NT2/D1 (cell line): ENCODE measurements at places on chromosomes 1 and 21.

DNA sequence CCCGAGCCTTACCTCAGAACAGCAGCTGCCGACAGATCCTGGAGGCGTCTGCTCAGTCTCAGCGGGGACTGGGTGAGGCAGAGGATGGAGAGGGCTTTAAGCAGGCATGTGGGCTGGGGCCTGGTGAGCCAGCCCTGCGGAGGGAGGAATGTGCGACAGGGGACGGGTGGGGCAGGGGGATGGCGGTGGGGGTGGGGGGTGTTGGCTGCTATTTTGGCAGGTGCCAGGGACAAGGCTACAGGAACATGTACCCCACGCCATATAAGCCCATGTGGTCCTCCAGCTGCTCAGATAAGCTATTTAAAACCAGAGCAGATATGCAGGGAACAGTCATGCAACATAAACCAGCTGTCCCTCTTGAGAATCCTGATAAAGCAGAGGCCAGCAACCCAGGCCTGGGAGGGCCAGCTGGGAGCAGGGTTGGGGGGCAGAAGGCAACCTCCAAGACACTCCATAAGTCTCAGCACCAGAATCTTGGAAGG is at the start of gene TNNT2:
Gene TNNT2, minus strand, starts transcription at position 70 of the 482 bp plus-strand sequence. CDS start 4,426 bp downstream, outside the sequence.
- DNase-seq: no peak

GRCh38 chr21:44800103-44800502 is 1.5 kb downstream of the UBE2G2 start:
- DNase-seq: no peak

- no peak for DNase-seq
Measured at GRCh38 chr1:7278045-7278444, 492.8 kb downstream of the CAMTA1 start.

DNA sequence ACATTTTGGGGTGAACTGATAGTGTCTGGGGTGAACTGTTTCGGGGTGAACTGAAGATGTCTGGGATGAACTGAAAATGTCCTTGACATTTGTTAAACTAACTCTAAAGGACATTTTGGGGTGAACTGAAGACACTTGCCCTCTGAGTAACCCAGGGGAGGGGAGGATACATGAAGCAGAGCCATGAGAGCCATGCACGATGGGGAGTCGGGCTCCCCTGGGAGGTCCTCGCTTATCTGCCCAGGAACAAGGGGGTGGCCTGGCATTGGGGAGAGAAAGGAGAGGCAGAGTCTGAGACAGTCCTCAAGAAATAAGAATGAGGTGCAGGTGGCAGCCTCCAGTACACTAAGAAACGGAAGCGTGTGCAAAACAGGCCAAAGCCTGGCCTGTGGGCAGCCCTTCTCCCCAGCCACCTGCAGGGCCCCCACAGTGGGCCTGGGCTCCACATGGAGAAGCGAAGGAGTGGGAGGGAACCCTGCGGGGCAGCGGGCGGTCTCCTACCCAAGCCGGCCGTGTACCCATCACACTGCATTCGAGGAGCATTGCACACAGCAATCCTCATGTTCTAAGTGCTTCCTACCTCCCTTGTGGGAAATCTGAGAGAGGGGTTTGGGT is 24.2 kb downstream of the RSPH1 start:
- DNase-seq: no peak

DNA sequence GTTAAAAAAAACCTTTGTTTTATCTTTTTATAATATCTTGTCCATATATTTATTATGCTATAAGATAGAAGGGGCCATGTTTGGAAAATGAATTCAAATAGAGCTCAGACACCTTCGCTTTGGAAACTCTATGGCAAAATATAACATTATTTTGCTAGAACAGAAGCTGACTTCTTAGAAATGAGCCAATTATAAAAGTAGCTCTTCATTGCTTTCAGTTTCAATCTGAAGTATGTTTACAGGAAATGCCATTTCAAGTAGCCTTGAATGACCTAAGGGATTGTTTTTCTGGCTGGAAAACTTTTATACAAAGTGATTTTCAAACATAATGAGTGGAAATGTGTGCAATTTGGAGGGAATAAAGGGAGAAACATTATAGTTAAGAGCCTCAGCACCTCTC is 37.8 kb upstream of the GBP5 start:
- DNase-seq: no peak

- DNase-seq: no peak
Measured at GRCh38 chr1:54987919-54988705, 7.7 kb downstream of the TMEM61 start.

- no peak for DNase-seq
Measured at GRCh38 chr1:37945743-37946702, 830 bp downstream of the INPP5B start.

GRCh38 chr1:77832901-77833300 is 53.5 kb downstream of the MIGA1 start:
- DNase-seq: no peak

- DNase-seq: no peak
Measured at GRCh38 chr21:37356706-37357105, 9.9 kb upstream of the DYRK1A start.

DNA sequence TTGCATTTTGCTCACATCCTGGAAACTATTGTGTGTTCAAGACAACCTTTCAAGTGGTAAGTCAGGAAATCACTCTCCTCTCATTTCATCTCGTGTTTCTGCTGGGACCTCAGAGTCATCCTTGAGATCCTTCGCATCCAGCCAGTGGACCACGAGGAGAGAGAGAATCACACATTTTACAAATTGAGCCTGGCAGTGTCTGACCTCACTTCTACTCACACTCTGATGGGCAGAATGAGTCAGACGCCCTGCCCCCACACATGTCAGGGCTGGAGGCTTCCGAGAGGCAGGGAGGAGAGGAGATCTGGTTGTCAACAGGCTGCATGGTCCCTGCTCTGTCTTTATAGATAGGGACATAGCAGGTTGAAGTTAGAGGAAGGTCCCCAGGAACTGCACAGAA is 509.7 kb downstream of the AJAP1 start:
- DNase-seq: no peak

GRCh38 chr1:9406111-9406510 is 113.4 kb downstream of the SPSB1 start:
- no peak for DNase-seq

DNA sequence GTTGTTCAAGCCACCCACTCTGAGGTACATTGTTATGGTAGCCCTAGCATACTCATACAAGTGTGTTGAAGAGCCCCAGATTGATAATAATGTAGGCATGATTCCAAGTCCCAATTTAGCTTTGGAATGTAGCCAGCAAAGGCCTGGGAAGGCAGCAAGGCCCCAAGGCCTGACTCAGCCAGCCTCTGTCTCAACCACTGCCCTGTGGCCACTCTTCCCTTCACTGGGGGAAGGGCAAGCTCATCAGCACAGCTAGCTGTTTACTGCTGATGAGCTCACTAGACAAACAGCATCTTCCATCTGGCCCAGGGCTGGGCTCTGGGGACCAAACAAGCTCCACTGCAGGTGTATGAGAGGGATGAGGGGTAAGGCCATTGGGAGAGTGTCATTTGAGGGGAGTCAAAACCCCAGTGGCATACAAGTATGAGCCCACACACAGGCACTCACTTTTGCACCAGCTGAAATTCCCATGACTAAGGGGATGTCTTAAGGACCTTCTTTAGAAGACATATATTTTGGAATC is 2.2 kb upstream of the IRF6 start:
- no peak for DNase-seq

DNA sequence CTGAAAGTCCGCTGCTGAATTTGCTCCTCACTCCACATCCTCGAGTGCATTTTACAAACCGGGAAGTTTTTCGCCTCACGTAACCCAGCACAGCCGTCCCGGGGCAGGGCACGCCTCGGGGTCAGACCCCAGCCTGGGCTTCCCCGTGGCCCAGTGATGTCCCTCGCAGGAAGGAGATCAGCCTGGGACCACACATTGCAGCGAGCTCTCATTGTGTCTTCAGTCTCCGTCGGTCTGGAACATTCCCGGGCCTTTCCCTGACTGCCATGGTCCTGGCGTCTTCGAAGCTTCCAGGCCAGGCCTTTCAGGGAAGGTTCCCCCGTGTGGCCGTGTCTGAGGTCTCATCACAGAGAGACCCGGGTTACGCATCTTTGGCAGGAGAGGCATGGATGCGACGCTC is 43.5 kb downstream of the MORN1 start:
- DNase-seq: no peak

DNA sequence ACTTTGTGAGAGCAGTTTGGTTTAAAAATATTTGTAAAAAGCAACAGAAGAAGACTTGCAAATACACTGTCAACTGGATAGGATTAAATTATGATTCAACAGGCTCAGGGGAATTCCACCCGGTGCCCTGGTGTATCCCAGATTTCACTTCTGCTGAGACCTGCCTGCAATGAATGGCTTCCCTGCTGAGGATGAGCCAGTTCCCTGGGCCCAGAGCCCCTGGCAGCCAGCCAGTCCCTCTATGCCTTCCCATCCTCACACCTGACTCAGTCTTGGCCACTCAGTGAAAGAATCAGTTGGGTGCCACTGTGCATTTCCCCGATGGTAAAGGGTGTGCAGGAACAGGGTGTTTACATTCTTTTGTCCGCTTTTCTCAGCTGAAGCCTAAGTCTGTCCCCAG is 64.4 kb downstream of the KCTD3 start:
- DNase-seq: no peak

DNA sequence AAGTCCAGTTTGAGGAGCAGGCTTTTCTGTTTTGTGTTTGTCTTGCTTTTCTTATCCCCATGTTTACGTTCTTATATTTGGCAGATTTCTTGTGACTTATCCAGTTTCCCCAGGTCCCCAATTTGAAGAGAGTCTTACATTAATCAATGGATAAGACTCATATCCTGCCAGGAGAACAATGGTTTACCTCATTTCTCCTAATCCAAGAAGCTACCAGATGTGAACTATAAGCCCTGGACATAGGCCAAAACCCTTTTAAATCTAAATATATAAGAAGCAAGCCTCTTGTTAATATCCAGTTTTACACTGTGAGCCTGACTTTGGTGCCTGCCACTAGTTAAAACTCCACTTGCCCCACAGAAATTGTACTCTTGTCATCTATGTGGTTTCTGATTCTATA is 15.1 kb upstream of the COP1 start:
- DNase-seq: no peak

GRCh38 chr1:38817267-38818174 is 42.1 kb downstream of the RRAGC start:
- peak; percentile 56 for DNase-seq

DNA sequence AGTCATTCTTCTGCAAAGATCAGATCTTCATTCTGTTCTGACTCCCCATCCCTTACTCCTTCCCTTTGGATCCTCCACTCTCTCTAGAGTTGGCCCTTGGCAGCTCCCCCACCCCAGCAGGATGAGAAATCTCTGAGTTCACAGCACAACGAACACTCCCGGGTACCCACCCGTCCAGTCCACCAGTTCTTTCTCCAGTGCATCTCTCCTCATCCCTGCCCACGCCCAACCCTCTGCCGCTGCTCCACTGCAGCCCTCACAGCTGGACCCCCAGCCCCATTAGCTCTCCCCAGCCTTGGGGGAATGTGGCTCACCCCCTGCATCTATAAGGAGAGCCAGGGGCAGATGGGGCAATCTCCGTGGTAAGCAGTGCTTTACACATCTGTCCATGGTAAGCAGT is 125.7 kb downstream of the MATN1 start:
- DNase-seq: no peak

DNA sequence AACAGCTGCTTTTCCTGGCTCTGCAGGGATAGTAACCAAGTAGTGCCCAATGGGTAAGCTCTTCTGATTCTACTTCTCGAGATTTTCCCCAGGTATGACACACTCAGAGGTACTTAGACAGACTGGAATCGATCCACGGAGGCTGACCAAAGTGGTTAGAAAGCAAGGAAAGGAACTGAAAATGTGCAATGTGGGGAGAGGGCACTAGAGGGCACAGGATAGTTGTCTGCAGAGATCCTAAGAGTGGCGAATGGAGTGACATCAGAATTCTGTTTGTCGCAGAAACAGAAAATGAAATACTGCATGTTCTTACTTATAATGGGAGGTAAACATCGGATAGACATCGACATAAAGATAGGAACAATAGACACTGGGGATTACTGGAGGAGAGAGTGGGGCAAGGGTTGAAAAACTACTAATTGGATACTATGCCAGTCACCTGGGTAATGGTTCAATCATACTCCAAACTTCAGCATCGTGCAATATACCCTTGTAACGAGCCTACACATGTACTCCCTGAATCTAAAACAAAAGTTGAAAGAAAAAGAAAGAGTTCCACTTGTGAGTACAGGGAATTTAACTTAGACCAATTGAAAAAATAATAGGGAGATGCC is 23.3 kb downstream of the CYP2J2 start:
- DNase-seq: peak; percentile 32

DNA sequence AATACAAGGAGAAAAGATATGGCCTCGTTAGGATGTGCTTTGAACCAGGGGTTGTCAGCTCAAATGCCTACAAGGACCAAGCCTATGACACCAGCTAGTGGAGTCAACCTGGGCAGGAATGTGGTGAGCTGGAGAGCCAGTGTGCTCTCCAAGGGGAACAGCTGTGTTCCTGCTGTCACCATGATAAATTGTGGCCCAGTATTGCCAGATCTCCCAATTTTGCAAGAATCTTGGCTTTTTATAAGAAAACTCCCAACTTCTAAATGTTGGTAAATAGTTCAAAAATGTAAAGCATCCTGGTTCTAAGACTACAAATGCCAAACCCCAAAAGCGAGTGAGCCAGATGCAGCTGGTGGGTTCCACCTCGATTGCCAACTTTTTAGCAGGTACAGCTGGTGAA is 391.1 kb downstream of the PLPP3 start:
- DNase-seq: no peak

DNA sequence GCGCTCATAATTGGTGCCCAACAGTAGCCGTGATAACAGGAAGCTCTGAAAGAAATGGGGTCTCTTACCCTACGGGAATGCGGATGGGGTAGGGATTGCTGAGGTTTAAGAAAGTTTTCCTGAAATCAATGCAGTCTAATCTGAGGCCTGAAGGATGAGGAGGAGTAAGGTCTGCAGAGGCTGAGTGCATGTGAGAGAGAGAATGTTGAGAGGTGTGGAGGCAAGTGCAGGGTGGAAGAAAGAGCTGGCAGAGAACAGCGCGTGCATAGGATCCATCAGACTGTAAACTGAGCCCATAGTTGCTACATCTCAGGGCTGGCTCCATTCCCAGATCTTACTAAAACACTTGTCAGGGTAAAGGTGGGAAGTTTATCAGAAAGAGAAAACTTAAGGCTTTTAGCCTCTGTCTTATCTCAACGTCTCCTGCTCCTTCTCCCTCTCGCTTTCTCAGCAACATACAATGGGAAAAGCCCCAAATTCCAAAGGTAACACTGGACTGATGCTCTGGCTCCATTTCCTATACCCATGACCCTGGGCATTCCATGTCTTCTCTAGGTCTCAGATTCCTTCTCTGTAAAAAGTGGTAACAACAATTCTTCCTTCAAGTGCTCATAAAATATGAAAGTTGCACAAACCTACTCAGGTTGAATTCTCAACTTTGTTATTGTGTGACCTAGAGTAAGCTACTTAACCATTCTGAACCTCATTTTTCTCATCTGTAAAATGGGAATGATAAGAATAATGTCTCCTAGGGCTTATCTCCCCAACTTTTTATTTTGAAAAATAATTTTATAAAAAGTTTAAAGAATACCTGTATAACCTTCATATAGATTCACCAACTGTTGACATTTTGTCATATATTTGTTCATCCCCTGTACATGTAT is 75.2 kb downstream of the SH3GLB1 start:
- no peak for DNase-seq

GRCh38 chr1:86464819-86465218 is 3.9 kb upstream of the CLCA1 start:
- DNase-seq: no peak
